ENCODE measurements at places on chromosomes 5 and 9.

DNA sequence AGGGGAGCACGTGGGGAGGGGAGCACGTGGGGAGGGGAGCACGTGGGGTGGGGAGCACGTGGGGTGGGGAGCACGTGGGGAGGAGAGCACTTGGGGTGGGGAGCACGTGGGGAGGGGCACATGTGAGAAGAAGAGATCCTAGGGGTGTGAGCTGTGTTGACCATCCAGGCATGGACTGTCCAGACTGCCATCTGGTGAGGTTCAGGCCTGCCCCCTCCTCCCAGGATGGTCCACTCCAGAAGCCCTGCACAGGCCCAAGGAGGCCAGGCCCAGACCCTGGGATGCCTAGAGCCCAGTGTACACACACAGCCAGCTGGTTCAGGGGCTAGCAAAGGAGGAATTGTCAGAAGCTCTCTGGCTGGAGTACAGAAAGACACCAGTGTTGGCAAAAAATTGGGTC, 2.3 kb downstream of the SNAPC4 start:
- no peak for DNase-seq

GRCh38 chr5:132662925-132663770, 5.2 kb downstream of the IL13 start:
- no peak for DNase-seq

GRCh38 chr9:37760416-37761161, 7.0 kb downstream of the TRMT10B start:
- DNase-seq = no peak

DNA sequence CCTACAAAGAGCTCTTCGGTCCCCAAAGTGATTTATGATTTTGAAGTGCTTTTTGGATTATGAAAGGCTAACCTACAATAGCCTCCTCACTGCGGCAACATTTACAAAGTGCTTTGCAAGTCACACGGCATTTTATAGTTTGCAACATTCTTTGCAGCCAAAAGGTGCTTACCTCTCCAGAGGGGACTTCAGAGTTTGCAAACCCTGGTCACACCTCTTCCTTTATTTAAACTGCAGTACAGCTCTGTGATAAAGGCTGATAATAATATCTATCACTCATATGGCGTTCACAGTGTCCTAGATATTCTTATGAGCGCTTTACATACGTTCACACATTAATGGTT, 20.0 kb upstream of the CRB2 start:
- no peak for DNase-seq

DNA sequence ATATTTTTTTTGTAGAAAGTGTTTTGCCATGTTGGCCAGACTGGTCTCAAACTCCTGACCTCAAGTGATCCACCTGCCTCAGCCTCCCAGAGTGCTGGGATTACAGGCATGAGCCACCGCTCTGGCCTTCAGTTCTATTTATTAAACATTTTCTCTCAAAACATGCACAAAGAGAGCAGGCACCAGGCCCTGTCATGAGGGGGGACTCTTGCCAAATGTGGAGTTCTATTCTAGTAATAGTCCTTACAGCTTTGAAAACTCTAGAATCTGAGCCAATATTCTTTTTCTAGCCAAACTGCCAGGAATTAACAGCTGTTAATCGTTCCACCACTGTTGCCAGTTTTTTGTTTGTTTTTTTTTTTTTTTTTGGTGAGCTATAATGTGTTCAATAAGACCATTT, 124.6 kb downstream of the TARS1 start:
- DNase-seq = peak; percentile 48

- DNase-seq = peak; percentile 45
Observed at GRCh38 chr5:54243483-54244080, 66.8 kb downstream of the ARL15 start.

GRCh38 chr5:132266031-132266835, 8.7 kb downstream of the PDLIM4 start:
- DNase-seq = no peak

GRCh38 chr5:89255845-89256463, 373.0 kb upstream of the MEF2C start:
- DNase-seq = no peak

DNA sequence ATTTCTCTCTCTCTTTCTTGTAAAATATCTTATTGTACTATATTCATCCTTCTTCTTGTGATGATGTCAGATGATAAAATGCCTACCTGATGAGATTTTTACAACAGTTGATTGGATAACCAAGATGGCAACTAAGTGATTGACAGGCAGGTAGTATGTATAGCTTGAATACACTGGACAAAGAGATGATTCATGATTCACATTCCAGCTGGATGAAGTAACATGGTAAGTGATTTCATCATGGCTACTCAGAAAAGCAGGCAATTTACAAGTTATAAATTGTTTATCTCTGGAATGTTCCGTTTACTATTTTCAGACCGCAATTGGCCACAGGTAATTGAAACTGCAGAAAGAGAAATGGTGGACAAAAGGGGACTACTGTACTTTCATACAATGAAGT, 1471.7 kb upstream of the C9orf72 start:
- no peak for DNase-seq

Data from skin of body (tissue), 3 donors.